NCI-H2029 treated with DMSO at 0.1 percent for 48 hours (cell line): ENCODE measurements at places on chromosomes 4 and X.

- no peak for DNase-seq
These were observed 1.4 kb downstream of the PALLD start for GRCh38 chr4:168498251-168498650.

DNA sequence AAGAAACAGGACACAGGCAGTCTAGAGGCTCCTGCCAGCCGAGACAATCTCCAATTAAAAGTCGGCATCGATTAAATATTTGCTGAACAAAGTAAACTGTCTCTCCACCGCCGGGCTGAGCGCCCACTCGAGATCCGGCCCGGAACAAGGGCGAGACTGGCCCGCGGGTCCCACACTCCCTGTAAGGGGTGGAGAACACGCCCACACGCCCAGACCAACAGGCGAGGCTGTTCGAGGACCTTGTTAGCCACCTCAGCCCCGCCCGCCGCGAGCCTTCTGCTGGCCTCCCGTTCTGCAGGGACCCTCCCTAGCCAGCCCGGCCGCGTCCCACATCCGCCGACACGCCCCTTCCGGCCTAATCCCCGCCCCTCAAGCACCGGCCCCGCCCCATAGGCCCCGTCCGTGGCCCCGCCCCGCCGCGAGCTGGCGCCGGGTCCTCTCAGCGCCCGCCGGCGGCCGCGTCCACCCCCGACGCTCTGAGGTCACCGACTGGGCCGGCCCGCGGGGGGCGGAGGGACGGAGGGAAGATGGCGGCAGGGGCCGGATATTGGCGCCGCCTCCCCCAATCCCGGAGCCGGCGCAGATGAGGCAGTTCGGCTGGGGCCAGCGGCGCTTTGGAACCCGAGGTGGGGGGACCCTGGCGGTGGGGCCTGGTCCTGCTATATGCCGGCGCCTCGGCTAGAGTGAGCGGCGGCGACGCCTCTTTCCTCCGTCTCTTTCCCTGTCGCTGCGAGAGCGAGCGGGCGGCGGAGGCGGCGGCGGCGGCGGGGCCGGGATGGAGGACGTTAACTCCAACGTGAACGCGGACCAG is at the start of gene SLAIN2:
TSS of gene SLAIN2 (plus strand) at position 565 of the 811 bp plus-strand sequence. CDS start at position 776, 211 bp downstream.
- DNase-seq, result peak; percentile 81

GRCh38 chr4:182655340-182655739 is 261.8 kb downstream of the DCTD start:
- DNase-seq, result no peak

DNA sequence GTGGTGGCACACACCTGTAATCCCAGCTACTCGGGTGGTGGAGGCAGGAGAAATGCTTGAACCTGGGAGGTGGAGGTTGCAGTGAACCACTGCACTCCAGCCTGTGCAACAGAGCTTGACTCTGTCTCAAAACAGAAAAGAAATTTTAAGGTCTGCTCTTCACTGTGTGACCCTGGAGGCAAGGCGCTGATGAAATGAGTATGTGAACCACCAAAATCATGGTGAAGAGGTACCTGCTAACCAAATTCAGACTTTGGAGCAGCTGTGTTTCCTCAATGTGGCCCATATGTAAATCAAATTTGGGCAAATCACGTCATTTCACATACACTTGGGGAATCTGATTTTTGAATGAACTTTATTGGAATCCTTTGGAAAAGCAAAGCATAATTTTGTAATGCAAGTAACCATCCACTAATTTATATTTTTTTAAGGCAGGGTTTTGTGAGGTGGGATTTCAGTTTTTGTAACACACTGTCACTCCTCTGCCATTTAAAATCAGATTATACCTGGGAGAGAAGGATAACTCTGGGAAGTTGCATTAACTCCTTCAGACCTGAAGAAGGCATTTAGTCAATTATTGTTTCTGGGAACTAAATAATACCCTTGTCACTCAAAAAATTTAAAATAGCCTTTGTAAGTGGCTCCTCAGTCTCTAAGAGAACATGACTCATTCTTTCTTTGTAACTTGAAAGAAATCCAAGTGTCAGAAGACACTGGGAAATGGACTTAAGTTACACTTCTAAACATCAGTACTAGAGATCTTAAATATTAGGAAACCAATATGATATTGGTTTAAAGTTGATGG is 24.0 kb downstream of the DOCK11 start:
- DNase-seq, result no peak

DNA sequence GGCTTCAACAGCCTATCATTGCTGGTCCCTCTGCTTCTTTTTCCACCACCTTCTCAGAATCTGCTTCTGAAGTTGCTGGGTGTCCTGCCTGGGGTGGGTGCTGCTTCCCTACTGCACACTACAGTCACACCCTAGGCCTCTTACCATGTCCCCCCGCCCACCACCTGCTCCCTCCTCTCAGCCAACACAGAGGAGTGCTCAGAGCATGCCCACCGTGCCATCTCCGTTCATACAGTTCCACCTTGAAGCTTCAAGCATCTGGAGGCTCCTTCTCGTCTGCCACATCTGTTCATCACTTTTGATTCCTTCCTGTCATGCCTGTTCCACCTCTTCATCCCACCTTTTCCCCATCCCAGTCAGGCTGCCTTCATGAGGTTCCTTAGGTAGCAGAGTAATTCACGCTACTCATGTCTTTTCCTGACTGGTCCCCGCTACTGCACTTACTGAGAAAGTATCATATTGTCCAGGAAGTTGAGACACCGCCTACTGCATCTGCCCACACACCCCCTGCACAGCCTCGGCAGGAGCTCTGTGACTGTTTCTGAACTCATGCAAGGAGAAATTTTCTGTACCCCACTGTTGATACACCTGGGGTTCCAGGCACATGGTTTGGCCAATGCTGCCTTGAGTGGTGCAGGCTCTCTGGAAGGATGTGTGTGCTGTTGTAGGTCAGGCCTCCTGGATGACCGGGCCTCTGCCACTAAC is 39.5 kb downstream of the HADH start:
- no peak for DNase-seq

GRCh38 chr4:94758700-94759399 is 1.1 kb downstream of the BMPR1B start:
- no peak for DNase-seq

GRCh38 chrX:153624196-153625091 is 22.6 kb upstream of the DUSP9 start:
- DNase-seq, result no peak

DNA sequence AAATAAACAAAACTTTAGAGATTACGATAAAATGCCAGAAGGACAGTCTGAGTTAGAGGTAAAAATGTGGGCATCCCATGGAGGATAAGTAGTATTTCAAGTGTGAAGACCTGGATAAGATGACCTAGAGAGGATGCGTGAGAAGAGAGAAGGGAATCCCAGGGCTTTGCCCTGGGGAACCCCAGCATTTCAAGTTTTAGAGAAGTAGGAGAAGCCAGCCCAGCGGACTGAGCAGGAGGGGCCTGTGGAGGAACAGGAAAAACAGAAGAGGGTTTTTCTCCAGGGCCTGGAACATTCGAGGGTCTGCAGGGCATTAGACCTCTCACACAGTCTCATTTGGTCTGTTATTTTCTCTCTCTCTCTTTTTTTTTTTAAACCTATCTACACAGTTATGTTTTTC is 2.9 kb upstream of the CFP start:
- DNase-seq, result no peak

GRCh38 chr4:48138511-48138910 is 4.5 kb upstream of the TXK start:
- no peak for DNase-seq

DNA sequence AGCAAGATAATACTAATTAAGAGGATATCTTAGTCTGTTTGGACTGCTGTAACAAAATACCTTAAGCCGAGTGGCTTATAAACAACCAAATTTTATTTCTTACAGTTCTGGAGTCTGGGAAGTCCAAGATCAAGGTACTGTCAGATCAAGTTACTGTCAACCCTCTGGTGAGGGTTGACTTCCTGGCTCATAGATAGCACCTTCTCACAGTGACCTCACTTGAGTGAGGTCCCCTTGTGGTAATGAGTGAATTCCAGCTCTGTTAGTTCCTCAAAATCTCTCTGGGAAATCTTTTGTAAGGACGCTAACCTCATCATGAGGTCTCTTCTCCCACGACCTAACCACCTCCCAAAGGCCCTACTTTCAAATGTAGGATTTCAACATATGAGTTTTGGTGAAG is 36.9 kb upstream of the ADGRA3 start:
- DNase-seq, result no peak

- no peak for DNase-seq
These were observed 20.1 kb downstream of the EIF4E start for GRCh38 chr4:98908703-98909262.

- no peak for DNase-seq
These were observed 350.9 kb upstream of the F9 start for GRCh38 chrX:139179592-139179991.

DNA sequence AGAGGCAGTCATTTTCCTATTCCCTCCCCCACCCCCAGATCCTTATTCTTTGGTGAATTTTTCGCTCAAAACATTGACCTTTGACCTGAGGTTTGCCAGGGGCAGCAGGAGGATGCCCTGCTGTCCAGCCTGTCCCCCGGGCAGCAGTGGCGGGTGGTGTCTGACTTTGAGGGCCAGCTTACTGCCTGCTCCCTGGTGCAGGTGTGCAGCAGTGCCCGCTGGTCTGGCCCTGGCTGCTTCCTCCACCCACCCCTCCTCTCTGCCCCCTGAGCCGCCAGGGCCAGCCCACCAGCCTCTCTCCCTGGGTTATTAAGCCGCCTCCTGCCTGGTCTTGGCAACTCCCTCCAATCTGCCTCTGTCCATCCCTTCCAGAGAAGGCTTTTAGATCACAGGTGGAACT is 40.8 kb upstream of the GRPEL1 start:
- no peak for DNase-seq

DNA sequence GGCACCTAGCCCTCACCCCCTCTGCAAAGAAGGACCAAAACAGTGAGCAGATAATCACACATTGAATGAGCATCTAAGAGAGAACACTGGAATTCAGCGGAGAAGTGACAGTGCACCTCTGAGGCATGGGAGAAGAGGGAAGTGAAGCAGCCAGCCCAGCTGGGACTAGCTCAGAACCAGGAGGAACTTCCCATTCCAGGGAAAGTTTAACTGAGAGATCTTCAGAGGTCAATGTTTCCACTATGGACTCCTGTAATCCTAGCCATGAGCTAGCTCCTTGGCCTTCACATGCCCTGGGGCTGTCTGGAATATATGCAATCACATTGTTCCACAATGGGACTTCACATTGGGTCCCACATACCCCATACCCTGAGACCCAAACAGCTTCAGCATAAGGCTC is 24.4 kb downstream of the TLR6 start:
- DNase-seq, result no peak

GRCh38 chrX:29434939-29435338 is 780.4 kb upstream of the MAGEB2 start:
- no peak for DNase-seq

GRCh38 chrX:45479835-45480422 is 279.3 kb upstream of the DIPK2B start:
- no peak for DNase-seq

GRCh38 chrX:8377041-8377440 is 87.6 kb upstream of the VCX3B start:
- no peak for DNase-seq

GRCh38 chr4:182023469-182023868 is 219.7 kb upstream of the TENM3 start:
- peak; percentile 56 for DNase-seq
